HL-60 (cell line): ENCODE measurements at places on chromosomes 12 and 14.

GRCh38 chr12:3171195-3171591 is 94.0 kb downstream of the TSPAN9 start:
- DNase-seq: no peak

GRCh38 chr12:112422531-112422930 is 3.8 kb downstream of the PTPN11 start:
- no peak for DNase-seq

- no peak for DNase-seq
Observed at GRCh38 chr12:894226-894625, 55.3 kb downstream of the RAD52 start.

- peak; percentile 21 for DNase-seq
Observed at GRCh38 chr12:38872561-38872960, 32.8 kb downstream of the CPNE8 start.

GRCh38 chr12:32098112-32098511 is 8.5 kb upstream of the BICD1 start:
- no peak for DNase-seq

DNA sequence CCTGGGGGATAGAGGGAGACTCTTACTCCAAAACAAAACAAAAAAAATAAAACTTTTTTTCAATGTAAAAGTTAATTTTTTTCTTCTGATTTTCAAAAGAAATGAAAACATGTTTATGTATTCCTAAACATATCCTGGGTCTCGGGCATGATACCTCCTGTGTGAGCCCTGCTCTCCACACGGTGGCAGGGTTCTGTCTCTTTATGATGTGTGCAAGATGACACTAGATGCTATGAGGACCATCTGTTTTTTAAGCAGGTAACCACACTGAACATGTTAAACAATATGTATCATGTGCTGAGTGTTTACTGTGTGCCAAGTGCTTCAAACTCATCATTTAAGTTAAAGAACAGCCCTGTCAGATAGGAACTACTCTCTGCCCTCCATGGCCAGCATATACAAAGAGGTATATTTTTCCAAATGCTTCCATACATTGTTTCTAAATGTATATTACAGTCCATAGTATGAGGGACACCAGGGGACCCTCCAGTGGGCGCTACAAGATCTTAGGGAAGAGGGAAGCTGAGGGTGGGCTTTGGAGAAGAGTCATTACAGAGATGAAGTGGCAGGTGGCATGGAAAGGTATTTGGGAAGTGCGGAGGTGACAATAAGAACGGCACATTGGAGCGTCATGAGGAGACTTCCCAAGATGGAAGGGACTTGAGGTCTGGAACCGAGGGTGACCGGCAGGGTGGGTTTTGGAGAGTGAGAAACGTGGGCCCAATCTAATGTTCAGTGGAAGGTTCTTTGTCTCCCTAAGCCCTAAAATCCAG is 28.5 kb downstream of the FOS start:
- no peak for DNase-seq

GRCh38 chr14:53399057-53399456 is 245.9 kb upstream of the DDHD1 start:
- DNase-seq: peak; percentile 18

- DNase-seq: no peak
Observed at GRCh38 chr12:32336261-32336660, 63.1 kb upstream of the FGD4 start.

DNA sequence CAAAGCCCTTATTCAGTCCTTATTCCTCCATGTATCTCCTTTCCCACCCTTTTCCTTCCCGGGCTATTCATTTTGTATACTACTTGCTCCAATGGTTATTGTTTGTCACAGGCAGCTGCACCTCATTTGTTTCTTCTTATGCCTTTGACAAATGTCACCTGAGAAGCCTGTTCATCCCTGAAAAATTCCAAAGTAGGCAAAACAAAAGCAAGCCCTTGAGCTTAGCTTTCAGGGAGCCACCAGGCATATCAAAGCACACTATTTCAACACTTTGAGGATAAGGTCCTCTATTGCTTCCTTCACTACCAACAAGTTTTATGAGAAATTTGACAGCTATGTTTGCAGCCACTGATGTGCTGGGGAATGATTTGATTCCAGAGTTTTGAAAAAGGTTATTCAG is 738.7 kb upstream of the LMO3 start:
- no peak for DNase-seq

GRCh38 chr12:93442411-93443340 is 929 bp upstream of the UBE2N start:
- DNase-seq: no peak

DNA sequence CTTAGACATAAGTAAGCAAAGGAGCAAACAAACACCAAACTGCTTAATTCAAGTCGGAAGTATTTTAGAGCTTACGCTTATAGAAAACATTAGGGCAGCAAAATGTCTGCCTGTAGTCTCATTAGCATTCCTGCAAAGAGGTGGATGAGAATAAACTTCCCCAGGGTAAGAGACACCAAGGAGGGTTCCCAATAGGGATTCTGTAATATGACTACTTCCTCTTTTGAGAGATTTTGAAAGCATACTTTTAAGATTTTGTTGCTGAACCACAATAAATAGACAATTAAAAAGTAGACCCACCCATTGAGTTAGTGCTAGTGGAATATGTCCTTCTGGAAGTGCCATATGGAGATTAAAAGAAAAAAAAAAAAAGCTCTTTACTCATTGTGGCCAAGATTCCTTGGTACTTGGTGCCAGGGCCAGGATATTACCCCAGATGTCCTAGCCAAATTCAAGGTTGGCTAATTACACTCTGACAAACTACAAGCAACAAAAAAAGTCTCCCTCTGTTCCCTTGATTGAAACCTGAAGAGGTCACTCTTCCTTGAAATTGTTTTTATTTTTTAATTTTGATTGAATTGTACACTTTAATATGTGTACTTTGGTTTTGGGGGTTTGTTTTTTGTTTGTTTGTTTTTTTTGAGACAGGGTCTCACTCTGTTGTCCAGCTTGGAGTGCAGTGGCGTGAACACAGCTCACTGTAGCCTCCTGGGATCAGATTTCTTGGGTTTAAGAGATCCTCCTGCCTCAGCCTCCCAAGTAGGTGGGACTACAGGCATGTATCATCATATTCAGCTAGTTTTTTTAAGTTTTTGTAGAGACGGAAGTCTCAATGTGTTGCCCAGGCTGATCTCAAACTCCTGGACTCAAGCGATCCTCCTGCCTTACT is 8.7 kb downstream of the CLIP1 start:
- DNase-seq: peak; percentile 25

DNA sequence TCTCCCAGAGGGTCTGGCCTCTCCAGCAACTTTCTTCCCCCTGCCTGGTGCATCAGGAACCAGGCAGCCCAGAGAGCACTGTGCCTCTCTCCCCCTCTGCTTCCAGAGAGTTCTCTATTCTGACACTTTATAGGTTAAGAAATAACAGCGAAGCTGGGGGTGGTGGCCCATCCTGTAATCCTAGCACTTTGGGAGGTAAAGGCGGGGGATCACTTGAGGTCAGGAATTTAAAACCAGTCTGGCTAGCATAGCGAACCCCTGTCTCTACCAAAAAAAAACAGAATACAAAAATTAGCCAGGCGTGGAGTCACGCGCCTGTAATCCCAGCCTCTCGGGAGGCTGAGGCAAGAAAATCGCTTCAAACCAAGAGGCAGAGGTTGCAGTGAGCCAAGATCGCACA is 58.3 kb downstream of the ESRRB start:
- DNase-seq: no peak

DNA sequence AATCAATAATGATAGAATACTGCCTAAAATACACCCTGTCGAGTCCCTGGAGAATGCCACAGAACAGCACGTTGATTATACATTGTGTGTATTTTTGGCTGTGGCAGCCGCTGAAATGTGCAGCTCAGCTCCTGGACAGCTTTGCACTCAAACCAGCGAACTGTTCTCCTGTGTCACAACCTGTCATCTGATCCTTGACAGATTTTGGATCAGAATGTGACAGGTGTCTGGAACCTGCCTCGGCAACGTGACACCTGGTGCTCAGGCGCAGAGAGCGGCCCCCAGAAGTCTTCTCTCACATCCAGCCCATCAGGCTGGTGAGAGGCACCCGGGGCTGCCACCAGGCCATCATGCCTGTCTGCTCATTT is 19.3 kb downstream of the MVK start:
- no peak for DNase-seq

DNA sequence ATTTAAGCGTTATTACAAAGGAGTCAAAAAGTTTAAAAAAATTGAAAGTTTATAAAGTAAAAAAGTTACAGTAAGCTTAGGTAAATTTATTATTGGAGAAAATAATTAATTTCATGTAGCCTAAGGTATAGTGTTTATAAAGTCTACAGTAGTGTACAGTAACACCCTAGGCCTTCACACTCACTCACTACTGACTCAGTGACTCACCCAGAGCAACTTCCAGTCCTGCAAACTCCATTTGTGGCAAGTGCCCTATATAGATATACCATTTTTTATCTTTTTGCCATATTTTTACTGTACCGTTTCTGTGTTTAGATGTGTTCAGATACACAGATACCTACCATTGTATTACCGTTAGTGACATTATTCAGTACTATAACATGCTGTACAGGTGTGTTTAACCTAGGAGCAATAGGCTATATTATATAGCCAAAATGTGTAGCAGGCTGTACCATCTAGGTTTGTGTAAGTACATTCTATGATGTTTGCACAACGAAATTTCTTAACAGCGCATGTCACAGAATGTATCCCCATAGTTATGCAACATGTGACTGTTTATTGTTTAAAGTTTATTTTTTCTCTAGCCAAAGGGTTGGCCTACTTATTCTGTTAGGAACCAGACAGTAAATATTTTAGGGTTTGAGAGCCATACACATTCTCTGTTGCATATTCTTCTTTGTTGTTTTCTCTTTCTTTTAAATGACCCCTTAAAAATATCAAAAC is 155.5 kb downstream of the PCNX1 start:
- no peak for DNase-seq

DNA sequence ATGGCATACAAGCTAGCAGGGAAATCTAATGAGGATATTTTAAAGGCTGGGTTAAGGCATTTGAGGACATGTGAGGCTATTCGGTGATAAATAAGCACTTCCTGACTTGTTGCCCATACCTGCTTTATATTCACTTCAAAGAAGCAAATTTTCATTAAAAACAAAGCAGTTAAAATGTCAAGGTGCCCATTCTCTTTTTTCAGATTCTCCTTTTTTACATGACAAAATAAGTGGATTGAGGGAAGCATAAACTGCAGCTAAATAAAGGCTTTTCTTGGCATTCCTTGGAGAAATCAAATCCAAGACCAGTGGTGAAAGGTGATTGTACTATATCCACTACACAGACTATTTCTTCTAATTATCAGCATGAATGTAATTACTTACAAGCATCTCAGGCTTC is 166.9 kb downstream of the PTCSC3 start:
- no peak for DNase-seq

- no peak for DNase-seq
Observed at GRCh38 chr12:71060426-71060825, 97.4 kb downstream of the TSPAN8 start.

- DNase-seq: no peak
Observed at GRCh38 chr12:75764091-75764841, 252.9 kb upstream of the KRR1 start.

GRCh38 chr14:30527196-30527595 is 31.8 kb upstream of the G2E3 start:
- DNase-seq: no peak

DNA sequence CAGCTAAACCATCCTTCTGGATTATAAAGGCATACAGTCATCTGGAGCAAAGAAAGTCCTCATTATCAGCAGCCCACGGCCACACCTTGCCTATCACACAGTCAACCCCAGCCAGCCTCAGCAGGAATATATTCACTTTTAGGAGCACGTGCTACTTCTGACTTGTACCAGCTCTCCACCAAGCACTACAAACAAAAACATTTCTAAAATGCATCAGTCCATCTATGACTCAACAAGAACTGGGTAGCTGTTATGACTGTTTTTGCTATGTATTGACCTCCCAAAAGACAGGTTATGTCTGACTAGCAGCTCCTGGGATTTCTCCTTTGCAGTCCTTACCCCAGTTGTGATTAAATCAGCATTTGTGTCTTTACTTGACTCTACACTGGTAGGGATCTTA is 31.2 kb downstream of the NUAK1 start:
- no peak for DNase-seq

- DNase-seq: no peak
Observed at GRCh38 chr14:98916476-98916875, 355.5 kb downstream of the BCL11B start.

GRCh38 chr12:73656375-73656774 is 881.3 kb upstream of the ATXN7L3B start:
- no peak for DNase-seq

DNA sequence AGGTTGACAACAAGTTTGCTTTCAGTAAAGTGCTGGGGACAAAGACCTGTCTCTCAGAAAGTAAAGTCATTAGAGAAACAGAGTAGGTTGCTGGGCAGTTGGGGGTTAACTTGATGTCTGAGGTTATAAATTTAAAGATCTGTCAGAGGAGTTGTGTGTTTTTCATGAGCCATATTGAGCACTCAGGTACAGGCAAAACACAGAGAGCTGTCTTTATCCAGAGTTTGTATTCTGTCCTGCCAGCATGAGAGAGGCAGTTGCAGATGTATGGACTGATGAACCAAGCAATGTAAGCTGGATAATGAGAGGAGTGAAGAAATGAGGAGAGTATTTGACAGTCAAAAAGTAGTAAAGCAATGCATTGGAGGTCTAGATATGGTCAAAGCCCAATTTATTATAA is 156.7 kb downstream of the SLC41A2 start:
- DNase-seq: no peak

DNA sequence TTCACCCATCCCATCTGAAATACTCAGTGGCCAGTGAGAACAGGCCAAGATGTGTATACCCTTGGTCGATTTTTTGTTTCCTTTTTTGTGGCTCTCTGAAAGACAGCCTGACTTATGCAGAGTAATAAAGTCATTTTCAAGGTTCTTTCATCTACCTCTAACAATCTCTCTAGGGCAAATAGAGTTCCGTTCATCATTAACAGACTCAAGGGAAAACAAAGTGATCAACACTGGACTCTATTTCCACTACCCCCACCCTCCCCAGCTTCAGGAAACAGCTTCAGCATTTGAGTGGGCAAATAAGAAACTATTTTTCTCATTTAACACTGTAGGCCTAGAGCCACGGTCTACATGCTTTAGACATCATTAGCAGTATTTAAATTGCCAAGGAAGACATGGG is 15.9 kb downstream of the PRKAB1 start:
- DNase-seq: no peak
